ENCODE measurements at places on chromosomes 16 and 17.

- peak; percentile 22 for DNase-seq
Measured at GRCh38 chr16:72832621-72833248, 215.2 kb downstream of the ZFHX3 start.

DNA sequence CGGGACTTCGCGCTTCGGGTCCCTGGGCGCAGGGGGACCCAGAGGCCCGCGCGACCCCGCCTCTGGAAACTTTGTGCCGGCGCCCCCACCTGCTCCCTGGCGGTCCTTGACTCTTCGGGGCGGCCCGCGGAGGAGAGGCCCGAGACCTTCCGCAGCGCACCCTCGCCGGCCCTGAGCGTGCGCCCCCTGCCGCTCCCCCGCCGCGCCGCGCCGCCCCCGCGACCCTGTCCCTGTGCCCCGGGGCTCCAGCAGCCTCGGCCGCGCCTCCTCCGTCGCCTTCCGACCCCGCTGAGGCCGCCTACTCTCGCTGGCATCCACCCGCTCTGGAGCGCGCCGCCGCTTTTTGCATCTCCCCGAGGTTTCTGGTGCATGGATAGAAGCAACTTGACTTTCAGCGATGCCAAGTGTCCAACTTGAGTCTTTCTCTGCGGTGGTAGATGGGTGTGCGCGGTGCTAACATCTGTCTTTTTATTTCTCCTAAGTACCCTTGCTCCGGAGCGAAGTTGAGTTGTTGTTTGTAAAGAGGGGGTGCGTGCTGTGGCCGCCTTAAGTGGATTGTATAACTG is 414 bp downstream of the DUSP14 start:
- DNase-seq: peak; percentile 49

GRCh38 chr17:5139458-5139732 is 23.6 kb downstream of the USP6 start:
- no peak for DNase-seq

DNA sequence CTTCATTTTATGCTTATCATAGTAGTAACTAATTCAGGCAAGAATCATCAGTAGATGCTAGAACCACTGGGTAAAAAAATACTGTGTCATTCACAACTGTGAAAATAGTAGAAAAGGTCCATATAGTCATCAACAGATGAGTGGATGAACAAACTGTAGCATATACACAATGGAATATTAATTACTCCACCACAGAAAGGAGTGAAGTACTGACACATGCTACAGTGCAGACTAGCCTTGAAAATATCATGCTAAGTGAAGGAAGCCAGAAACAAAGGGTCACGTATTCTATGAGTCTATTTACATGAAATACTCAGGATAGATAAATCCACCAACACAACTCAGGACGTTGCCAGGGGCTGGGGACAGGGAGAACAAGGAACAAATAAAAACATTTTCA is 13.3 kb downstream of the USP22 start:
- no peak for DNase-seq

GRCh38 chr17:40248507-40248906 is 29.4 kb downstream of the WIPF2 start:
- no peak for DNase-seq

DNA sequence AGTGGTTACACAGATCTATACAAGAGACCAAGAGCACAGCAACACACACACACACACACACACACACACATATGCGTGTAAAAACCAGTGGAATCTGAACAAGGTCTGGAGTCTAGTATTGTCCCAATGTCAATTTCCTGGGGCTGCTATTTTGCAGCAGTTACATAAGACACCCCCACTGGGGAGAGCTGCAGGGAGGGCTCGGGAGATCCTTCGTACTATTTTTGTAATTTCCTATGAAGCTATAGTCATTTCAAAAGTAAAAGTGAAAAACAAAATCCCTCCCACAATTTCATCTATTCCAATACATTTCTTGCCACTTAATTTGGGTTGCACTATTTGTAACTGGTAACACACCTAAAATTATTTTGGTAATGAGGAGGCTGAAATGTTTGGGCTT is 68.5 kb downstream of the C16orf95 start:
- no peak for DNase-seq

DNA sequence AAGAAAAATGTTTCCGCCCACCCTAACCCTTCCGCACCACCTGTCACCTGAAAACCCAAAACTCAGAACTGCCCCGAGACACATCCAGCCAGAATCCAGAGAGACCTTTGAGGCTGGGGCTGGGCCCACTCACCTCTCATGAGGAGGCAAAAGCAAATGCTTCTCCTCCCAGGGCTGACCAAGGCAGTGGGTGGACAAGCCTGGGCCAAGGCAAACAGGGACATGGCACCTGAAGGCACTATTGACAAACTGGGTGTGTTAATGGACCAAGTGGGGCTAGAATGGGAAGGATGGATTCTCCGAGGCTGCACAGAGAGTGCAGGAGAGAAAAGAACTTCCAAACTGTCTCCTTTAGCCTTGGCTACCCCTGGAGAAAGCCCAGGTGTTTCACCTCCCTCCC is 54.4 kb downstream of the SOX9 start:
- no peak for DNase-seq

- DNase-seq: no peak
Measured at GRCh38 chr17:66426397-66427033, 124.1 kb downstream of the PRKCA start.

DNA sequence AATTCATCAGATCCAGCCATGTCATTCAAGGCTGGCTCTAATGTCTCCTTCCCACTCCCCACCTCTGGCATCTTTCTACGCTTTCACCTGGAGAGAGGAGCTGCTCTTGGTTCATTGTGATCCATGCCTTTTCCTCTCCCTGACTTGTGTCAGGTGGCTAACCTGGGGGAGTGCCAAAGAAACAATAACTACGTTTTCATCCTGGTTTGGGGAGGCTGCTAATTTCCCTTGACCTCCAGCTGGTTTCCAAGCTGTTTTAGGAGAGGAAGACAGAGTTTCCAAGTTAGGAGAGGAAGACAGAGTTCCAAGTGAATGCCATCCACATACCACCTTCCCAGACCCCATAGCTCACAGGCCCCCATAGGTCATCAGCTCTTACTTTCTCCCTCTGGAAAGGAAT is 40.0 kb upstream of the HLF start:
- no peak for DNase-seq

DNA sequence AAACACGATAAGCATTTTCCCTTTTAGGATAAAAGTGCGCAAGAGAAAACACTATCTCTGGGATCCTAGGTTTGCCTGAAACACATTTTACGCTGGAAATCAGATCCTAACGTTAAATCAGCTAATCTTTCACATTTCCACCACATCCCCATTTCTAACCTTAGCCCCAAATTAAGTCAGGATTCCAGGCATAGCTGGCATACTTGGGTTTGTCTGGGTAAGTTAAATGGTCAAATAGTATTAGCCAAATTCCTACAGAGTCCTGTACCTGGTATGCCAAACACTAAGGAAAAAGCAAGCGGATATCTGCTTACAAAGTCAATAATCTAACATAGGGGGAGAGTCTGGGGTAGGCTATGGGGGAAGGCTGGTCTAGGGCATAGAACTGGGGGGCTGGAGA is 557.4 kb upstream of the ZFHX3 start:
- DNase-seq: no peak

- no peak for DNase-seq
Measured at GRCh38 chr17:50627782-50628601, 6.7 kb upstream of the ABCC3 start.

GRCh38 chr16:74608944-74609343 is 2.0 kb upstream of the GLG1 start:
- DNase-seq: no peak

DNA sequence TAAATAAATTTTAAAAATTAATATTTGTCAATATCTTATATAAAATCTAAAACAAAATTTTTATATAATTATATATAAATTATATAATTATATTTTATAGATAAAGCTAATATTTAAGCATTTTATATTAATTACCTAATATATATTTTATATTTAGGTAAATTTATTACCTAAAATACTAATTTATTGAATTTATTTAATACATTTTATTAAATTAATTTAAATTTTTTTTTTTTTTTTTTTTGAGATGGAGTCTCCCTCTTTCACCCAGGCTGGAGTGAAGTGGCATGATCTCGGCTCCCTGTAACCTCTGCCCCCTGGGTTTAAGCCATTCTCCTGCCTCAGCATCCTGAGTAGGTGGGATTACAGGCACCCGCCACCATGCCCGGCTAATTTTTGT is 22.4 kb downstream of the ATAD5 start:
- no peak for DNase-seq

DNA sequence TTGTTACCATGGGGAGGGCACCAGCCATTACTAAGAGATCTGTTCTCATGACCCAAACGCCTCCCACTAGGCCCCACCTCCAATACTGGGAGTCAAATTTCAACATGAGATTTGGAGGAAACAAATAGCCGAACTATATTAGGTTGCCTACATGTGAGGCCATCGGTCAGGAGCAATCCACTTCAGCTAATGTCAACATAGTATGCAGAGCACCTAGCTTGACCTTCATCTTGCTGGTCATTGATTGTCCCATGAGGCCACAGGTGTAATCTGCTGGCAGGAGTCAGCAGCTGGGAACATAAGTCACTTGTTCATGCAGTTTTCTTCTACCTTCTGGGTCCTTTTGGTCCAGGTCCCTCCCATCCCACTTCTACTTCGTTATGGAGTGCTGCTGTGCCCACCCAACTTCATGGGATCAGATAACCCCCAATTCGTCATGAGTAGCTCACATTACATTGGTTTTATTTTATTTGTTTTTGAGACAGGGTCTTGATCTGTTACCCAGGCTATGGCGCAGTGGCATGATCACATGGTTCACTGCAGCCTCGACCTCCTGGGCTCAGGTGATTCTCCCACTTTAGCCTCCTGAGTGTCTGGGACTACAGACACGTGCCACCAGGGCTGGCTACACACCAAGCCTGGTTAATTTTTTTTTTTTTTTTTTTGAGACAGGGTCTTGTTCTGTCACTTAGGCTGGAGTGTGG is 5.9 kb upstream of the KPNA2 start:
- DNase-seq: no peak

DNA sequence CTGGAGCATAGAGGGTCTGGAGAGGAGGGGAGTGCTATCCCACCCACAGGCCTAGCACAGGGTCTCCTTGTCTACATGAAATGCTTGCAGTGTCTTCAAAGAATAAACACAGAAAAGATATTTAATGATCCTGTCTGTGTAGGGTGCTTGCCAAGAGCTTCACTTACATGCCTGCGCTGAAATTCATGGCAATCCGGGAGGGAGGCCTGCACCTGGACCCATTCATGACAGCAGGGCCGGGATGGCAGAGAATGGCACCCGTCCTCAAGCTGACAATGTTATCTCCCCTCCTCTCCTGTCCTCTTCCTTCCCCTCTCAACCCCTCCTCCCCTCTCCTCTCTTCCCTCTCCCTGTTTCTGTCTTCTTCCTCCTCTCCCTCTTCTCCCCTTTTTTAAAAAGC is 2.1 kb downstream of the ADGRG3 start:
- no peak for DNase-seq

GRCh38 chr17:36980280-36980761 is 31.6 kb downstream of the AATF start:
- no peak for DNase-seq

- DNase-seq: no peak
Measured at GRCh38 chr17:60695960-60696359, 18.3 kb downstream of the BCAS3 start.

DNA sequence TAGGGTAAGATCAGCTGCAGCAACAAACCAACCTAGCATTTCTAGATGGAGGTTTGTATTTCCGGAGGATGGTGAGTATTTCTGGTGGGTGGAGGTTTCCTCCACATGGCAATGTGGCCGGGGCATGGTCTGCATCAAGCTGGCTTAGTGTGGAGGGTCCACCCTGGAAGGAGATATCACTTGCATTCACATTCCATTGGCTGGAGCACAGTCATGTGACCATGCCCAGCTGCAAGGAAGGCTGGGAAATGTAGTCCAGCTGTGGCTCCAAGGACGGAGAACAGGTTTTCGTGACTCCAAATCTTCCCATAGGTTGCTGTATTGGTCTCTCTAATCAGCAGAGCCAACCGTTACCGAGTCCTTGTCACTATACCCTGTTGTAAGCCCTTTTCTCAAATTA is 68.7 kb downstream of the RAI1 start:
- no peak for DNase-seq

DNA sequence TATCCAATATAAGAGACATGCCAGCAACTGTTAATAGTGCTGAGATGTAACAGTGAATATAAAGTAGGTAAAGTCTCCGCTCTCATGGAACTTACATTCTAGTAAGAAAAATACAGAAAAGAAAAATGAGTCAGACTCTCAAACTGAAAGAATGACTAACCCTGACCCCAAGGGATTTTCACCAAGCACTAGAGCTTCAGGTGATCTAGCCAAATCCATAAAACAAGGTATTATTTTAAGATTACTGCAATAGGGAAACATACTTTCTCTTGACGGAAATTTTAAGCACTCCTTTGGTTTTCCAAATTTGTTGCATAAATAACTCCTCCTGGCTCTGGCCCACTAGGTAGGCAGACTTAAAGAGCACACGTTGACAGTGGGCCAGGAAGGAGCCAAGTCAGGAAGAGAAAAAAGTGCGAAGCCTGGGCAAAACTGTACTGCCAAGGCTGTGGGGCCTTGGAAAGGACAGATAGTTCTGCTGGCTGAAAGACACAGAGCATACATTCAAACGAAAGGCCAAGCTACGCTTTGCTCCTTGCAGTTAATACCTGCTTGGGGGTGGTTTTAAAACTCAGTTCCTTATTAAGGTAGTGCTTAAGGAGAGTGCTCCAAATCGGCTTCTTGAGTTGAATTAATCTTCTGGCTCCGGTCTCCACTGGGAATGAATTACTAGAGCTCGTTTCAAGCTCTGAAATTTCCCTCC is 1.4 kb downstream of the GOT2 start:
- no peak for DNase-seq

GRCh38 chr16:84726079-84726668 is 26.4 kb downstream of the USP10 start:
- DNase-seq: peak; percentile 67

- DNase-seq: no peak
Measured at GRCh38 chr16:73365016-73365551, 317.2 kb upstream of the ZFHX3 start.

GRCh38 chr16:24381470-24382118 is 125.5 kb downstream of the CACNG3 start:
- no peak for DNase-seq

All from stimulated activated CD4-positive, alpha-beta T cell treated with anti-CD3 and anti-CD28 coated beads, Interleukin-15, amount 100 ng/mL, for 1 hour (primary cell).